ENCODE measurements at places on chromosomes 12 and 14.

DNA sequence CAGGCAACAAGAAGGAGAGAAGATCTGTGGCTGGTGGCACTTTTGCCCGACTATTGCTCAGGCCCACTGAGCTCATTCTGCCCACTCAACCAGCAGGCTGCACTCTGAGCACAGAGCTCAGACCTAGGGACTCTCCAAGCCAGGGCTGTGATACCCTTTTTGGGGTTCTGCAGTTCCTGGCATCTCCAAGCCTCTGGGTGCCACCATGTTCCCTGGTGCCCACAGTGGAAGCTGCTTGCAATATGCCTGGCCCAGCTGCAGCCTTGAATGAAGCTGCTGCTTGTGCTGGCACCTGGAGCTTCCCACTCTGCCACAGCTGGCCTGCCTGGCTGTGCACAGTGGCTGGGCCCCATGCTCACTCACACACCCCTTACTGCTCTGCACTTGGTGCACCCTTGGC is 236.1 kb downstream of the ADGRD1 start:
- DNase-seq = no peak

DNA sequence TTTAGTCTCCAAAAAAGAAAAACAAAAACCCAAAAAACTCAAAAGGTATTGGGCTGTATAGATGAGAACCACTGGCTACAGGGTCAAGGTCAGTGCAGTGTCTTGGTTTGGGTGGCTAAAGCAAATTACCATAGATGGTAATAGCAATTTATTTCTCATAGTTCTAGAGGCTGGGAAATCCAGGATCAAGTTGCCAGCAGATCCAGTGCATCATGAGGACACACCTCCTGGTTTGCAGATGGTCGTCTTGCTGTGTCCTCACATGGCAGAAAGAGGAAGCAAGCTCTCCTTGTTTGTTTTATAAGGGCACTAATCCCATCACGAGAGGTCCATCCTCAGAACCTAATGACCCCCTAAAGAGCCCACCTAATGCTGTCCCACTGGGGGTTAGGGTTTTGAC is 11.2 kb downstream of the COX14 start:
- no peak for DNase-seq

GRCh38 chr12:77218278-77218677 is 152.9 kb upstream of the E2F7 start:
- no peak for DNase-seq

- peak; percentile 60 for DNase-seq
These were observed 365.7 kb downstream of the RPS29 start for GRCh38 chr14:49220492-49220891.

DNA sequence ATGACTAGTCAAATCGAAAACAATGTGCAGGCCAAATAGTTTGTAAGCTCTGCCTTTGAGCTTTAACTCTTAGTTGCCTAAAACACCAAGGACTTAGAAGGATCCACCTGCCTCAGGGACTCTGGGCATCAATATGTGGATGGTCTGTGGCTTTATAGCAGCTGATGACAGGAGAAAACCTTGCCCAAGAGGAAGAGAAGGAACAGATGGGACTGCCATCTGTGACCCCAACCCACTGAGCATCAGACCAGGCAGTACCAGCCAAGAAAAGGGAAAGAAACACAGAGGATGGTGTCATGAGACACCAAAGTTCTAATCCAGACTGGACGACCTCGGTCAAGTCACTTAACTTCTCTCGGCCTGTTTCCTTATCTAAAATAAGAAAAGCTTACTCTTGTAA is 12.7 kb downstream of the TGFB3 start:
- no peak for DNase-seq

GRCh38 chr12:42361909-42362646 is 36.1 kb downstream of the PPHLN1 start:
- DNase-seq = no peak

- DNase-seq = no peak
These were observed 3.0 kb upstream of the OR6S1 start for GRCh38 chr14:20644520-20644919.

DNA sequence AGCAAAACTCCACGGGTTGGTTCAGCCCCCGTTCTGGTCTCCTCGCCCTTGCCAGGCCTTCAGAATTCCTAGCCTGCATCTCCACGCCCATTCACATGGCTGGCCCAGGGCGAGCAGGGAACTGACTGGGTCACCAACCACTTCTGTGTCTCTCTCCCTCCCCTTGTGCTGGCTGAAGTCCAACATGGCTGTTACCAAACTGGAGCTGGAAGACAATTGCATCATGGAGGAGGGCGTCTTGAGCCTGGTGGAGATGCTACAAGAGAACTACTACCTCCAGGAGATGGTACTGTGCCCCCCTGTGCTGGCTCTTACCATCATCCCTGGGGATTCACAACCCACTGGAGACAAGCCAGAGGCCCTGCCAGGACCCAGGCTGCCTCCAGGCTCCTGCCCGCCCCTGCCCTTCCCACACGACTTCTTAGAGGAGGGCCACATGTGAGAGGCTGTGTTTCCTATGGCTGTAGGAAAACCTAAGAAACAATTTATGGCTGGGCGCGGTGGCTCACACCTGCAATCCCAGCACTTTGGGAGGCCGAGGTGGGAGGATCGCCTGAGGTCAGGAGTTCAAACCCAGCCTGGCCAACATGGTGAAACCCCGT is 9.9 kb downstream of the LRRC74A start:
- DNase-seq = no peak

- peak; percentile 33 for DNase-seq
These were observed 764 bp upstream of the SPTB start for GRCh38 chr14:64880221-64881121.

DNA sequence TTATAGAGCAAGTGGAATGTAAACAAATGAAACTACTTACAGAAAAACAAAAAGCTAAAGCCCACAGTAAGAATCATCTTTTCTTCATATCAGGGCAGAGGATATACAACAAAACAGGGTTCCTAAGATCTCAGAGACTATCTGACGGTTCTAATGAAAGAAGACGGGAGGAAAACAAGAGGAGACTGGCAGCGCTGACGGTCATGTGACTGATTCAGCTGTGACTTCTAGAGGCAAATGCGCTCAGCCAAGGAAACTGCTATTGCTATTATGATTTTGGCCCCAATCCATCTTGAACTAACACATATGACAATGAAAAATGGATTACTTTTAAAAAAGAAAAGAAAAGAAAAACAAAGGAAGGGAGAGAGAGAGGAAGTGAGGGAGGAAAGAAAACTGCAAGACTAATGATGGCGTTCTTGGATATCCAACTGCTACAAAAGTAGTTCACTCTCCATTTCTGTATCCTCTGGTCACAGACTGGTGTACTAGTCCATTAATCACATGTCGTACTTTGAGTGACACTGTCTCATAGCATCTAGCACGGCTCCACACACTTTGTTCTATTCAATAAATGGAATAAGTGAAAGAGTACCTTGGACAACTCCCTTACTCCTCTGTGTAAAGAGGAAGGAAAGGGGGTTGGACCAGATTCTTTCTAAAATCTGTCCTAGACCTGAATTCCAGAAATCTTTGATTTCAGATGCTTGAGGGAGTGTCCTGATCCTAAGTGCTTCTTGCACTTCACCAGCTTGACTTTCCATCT is 119.3 kb downstream of the DAD1 start:
- DNase-seq = no peak

DNA sequence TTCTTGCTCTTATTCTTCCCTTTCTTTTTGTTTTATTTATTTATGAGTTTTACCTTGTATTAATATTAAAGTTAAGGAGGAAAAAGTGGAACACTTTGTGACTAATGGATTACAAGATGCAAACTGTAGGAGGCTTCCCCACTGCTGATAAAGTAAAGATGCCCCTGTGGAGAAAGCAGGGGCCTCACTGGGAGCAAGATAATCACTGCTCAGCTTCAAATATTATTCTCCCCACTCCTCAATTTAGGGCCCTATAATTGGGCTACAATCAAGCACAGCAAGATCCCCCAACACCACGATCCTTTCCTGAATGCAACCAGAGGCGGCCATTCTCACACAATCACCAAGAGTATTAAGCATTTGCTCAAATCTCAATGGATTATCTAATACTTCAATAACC is 149.2 kb downstream of the SLC2A13 start:
- DNase-seq = no peak

GRCh38 chr14:105878125-105878524 is 351.7 kb downstream of the TMEM121 start:
- DNase-seq = no peak

GRCh38 chr12:31018106-31018789 is 55.4 kb upstream of the DDX11 start:
- DNase-seq = no peak

GRCh38 chr12:47945341-47945728 is 18.1 kb upstream of the TMEM106C start:
- DNase-seq = no peak

DNA sequence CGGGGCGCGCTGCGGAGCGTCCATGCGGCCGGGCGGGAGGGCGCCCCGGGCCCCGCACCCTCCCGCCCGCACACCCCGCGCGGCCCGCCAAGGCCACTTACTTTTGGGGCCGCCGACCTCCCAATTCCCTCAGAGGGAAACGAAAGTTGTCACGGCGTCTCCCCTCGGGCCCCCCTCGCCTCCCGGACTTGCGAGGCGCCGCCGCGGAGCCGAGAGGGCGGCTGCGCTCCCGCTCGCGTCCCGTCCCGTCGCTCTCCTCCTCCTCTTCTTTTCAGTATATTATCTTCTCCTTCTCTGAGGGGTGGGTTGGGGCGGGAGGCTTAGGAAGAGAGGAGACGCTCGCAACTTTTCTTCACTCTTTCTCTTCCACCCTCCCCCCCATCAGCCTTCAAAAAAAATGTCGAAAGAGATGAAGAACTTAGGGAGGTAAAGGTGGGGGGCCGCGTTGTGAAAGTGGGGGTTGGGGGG is 613 bp downstream of the DUSP16 start:
- DNase-seq = peak; percentile 61

DNA sequence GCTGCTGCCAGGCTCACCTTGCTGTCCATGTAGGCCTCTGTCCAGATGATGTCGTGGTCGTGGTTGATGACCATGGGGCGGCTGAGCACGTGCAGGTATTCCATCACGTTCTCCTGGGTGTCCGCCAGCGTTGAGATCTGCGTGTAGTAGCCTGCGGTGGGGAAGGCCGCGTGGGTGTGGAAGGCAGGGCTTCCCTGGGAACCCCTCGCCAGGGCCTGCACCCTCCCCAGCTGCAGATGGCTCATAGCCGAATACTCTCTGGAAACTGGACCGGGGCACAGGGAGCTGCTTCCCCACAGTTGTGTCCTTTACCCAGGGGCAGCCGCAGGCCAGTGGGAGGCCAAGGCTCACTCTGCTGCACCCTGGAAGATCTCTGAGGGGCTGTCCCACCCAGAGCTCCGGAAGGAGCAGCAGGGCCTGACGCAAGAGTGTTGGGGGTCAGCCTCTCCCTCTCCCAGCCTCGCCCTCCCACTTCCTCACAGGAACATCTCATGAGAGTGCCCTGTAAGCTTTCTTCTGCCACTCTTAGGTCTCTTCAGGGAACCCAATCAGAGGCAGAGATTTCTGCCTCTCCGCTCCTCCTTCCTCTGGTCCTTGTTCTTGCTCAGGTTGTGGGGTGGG is 35.5 kb downstream of the CACNA2D4 start:
- DNase-seq = no peak

- DNase-seq = peak; percentile 97
These were observed 2.0 kb upstream of the GAPDH start for GRCh38 chr12:6532051-6532926.

DNA sequence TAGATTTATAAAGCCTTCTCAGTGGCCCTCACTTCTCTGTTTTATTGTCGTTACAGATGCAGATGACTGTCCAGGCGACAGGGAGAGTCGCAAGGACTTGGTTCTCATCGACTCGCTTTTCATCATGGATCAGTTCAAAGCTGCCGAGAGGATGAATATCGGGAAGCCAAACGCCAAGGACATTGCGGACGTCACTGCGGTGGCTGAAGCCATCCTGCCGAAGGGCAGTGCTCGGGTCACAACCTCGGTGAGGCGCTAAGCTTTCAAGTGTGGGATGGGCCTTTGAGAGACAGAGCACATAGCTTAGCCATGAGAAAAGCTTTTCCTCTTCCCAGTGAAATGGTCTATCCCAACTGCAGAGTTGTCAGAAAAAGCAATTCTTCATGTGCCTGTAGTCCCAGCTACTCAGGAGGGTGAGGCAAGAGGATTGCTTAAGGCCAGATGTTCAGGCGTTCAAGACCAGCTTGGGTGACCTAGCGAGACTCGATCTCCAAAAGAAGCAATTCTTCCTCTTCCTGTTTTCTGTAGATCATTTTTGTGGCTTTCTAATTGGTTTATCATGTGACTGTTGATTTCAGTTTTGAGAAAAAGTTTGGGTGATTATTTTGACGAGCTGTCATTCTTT is 56.4 kb downstream of the EP400 start:
- DNase-seq = no peak

DNA sequence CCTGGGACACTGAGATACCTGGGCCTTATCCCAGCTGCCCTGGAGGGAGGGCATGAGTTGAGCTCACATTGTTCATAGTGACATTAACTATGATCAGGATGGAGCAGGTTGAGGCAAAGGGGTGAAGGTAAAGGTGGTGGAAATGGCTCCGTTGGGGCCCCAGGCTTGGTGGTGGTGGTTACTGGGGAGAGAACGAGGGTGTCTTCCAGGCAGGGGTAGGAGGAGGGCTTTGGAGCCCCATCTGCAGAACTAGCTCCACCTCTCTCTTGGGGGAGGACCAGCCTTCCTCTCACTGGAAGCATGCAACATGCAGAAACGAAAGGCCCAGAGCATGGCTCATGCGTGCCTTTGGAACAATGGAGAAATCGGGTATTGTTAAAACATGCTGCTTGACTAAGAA is 217.0 kb downstream of the SLC41A2 start:
- DNase-seq = no peak

DNA sequence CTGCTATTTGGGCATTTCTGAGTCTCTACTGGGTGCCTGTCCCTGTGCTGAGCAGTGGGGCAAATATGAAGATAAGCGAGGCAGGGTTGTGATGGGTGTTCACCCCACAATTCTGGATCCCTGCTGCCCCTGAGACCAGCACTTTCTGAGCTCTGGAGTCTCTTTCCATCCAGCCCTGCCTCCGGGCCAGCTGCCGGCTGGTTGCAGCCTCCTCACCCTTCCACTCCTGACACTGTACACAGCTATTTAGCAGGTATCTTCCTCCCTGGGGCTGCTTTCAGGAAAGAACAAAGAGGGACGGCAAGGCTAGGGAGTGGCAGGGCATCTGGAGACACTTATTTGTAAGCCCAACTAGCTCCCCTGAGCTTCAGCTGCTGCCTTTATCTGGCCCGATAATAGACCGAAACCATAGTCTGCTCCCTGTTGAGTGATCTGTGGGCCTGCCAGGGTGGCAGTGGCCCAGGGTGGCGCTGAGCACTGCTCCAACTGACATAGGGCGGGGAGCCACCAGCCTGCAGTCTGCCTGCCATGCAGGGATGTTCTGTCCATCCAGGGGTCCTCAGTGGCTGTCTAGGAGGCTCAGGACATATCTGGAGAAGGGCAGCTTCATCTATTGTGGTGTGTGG is 7.6 kb upstream of the KRT80 start:
- no peak for DNase-seq

GRCh38 chr14:95683793-95684192 is 2.4 kb upstream of the TCL1B start:
- DNase-seq = no peak

GRCh38 chr14:69863083-69863482 is 16.1 kb upstream of the SMOC1 start:
- DNase-seq = no peak
